ENCODE measurements at places on chromosomes 2 and 18. TPM values are rescaled to one million over a fixed set of nuclear protein-coding genes. Genes with fewer than 3 reads are reported as not detected.
A peak's percentile ranks its signal among the peaks of the same experiment; 100 is the strongest.

DNA sequence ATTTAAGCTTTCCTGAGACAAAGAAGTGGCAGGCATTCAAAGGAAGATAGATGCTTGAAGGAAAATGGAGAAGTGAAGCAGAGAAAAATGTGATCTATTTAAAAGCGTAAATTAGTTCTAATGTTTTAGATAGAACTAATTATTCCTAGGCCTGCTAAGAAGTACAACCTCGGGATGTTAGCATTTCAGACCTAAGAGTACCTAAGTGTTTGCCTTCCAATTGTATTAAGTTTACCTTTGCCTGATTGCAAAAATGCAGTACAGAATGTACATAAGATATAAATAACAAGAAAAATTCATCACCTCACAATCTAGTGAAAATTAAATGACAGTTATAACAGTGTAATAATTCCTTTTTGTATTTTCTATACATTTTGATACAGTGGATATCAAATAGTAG, 71.1 kb upstream of the HNMT start:
- DNase-seq = no peak
- no peaks in the 10 kb centered on the region for H3K4me1 ChIP-seq
- no peak overlapping the region for H3K4me3 ChIP-seq
- no peaks in the 10 kb centered on the region for H3K36me3 ChIP-seq
- H3K27ac ChIP-seq = no peak overlapping the region

The PID1 gene
- 30.2 TPM for total RNA-seq

DNA sequence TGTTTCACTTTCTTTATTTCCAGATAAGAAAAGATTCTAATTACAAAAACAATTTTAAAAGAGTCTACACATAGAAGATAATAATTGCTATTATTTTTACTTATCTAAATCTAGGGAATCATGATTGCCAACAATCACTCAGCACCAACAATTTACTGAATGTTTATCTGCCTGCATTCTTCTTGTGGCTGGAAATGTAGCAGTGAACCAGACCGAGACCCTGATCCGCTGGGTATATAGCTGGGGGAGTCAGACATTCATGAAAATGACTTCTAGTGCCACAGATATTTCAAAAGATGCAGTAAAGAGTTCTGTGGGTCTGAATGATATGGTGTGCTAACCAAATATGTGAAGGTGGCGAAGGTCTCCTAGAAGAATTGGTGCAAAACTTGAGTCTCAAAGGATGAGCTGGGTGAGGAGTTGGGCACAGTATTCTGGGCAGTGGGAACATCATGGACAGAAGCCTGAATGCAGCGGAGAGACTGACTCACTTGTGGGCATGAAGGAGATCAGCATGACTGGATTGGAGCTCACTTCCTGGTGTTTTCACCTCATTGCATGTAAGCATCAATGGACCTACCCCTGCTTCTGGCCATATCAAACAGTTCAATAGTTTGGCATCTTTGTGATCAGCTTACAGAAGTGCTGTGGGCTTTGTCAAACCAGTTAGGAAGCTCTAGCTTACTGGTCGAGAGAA, 26.1 kb upstream of the FN1 start:
- no peaks in the 10 kb centered on the region for H3K36me3 ChIP-seq
- DNase-seq = no peak
- H3K27me3 ChIP-seq = no peaks in the 10 kb centered on the region
- H3K4me3 ChIP-seq = no peak overlapping the region
- H3K27ac ChIP-seq = no peak overlapping the region
- no peaks in the 10 kb centered on the region for H3K4me1 ChIP-seq

The GAD1 gene
- 0.10 TPM for total RNA-seq

The GCG gene
- total RNA-seq = 55.8 TPM

GRCh38 chr2:241617431-241618154, 19.4 kb downstream of the THAP4 start:
- H3K4me3 ChIP-seq = peak overlapping the region; percentile 10
- DNase-seq = no peak
- H3K27ac ChIP-seq = peak overlapping the region; percentile 10
- no peaks in the 10 kb centered on the region for H3K4me1 ChIP-seq
- no peaks in the 10 kb centered on the region for H3K27me3 ChIP-seq
- H3K36me3 ChIP-seq = no peaks in the 10 kb centered on the region

GRCh38 chr18:47917923-47918610, 12.4 kb downstream of the SMAD2 start:
- no peaks in the 10 kb centered on the region for H3K4me1 ChIP-seq
- no peak overlapping the region for H3K27ac ChIP-seq
- no peaks in the 10 kb centered on the region for H3K27me3 ChIP-seq

The IL36RN gene
- total RNA-seq = not detected

GRCh38 chr2:47485177-47485576, 82.2 kb downstream of the MSH2 start:
- H3K27ac ChIP-seq = no peak overlapping the region
- no peaks in the 10 kb centered on the region for H3K27me3 ChIP-seq
- no peak overlapping the region for H3K4me3 ChIP-seq
- no peaks in the 10 kb centered on the region for H3K36me3 ChIP-seq
- H3K4me1 ChIP-seq = no peaks in the 10 kb centered on the region

- no peak overlapping the region for H3K4me3 ChIP-seq
- DNase-seq = no peak
- no peaks in the 10 kb centered on the region for H3K27me3 ChIP-seq
- no peak overlapping the region for H3K27ac ChIP-seq
- H3K4me1 ChIP-seq = no peaks in the 10 kb centered on the region
Observed at GRCh38 chr18:25813110-25813509, 277.3 kb downstream of the SS18 start.

GRCh38 chr2:143231254-143231645, 102.0 kb downstream of the ARHGAP15 start:
- no peaks in the 10 kb centered on the region for H3K27me3 ChIP-seq
- H3K36me3 ChIP-seq = no peaks in the 10 kb centered on the region
- no peak overlapping the region for H3K27ac ChIP-seq
- no peaks in the 10 kb centered on the region for H3K4me1 ChIP-seq
- DNase-seq = no peak

GRCh38 chr2:26959331-26959730, 11.1 kb upstream of the MAPRE3 start:
- H3K36me3 ChIP-seq = no peaks in the 10 kb centered on the region
- H3K4me3 ChIP-seq = no peak overlapping the region
- no peak for DNase-seq
- H3K27me3 ChIP-seq = no peaks in the 10 kb centered on the region
- no peaks in the 10 kb centered on the region for H3K4me1 ChIP-seq
- H3K27ac ChIP-seq = no peak overlapping the region

The SPC25 gene
- total RNA-seq = 5.2 TPM

DNA sequence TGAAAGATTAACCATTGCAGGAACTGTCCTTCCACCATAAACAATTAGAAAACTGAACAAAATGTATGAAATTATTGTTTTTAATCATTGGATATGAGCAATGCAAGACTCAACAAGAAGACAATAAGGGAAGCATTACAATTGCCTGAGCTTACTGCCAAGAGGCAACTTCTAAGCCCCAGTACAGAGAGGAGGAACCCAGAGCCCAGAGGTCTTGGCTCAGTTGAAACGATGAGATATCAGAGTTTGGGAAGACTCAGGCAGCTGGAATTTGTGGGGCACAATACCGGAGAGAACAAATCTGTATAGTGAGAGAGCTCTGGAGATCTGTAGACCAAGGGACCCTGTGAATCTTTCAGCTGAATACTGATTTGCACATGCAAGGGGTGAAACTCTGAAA, 80.6 kb upstream of the ZFP36L2 start:
- no peaks in the 10 kb centered on the region for H3K36me3 ChIP-seq
- no peak for DNase-seq
- H3K27me3 ChIP-seq = no peaks in the 10 kb centered on the region
- H3K4me1 ChIP-seq = no peaks in the 10 kb centered on the region
- H3K4me3 ChIP-seq = no peak overlapping the region
- H3K27ac ChIP-seq = no peak overlapping the region

DNA sequence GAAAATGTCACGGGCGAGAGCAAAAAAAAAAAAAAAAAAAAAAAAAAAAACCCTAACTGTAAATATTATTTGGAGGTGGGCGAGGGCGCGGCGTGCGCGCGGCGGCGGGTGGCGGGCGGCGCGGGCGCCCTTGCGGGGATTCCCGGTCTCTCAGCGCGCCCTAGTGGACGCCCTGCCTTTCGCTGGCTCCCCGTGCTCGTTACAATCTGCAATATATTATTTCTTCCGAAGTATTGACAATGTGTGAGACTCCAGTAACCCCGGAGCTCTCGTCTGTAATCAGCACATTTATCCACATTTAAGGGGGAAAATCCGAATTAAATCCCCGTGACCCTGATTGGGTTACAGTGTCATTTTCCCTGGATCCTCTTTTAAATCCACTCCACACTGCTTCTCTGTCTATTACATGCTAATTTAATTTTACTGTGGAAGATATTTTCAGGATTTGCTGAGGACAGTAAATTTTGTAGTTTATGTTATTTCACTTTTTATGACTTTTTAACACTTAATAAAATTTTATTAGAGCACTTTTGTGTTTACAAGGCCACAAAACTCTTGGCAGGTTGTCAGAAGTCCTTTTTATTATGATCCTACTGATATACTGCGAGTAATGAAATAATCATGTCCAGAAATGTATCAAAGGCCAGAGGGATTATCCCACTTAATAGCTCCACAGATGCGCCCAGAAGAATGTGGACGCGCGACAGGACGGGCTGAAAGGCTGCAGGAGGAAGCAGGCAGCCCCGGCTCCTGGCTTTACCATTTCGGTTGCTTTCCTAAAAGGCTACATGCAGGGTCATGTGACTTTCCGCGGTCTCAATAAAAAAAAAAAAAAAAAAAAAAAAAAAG, 369.1 kb downstream of the MTX2 start:
- peak overlapping the region; percentile 64 for H3K4me3 ChIP-seq
- no peaks in the 10 kb centered on the region for H3K4me1 ChIP-seq
- H3K36me3 ChIP-seq = no peaks in the 10 kb centered on the region
- peak overlapping the region; percentile 75 for H3K27ac ChIP-seq
- peaks cover 9% of the 10 kb centered on the region for H3K27me3 ChIP-seq
- DNase-seq = peak; percentile 71

DNA sequence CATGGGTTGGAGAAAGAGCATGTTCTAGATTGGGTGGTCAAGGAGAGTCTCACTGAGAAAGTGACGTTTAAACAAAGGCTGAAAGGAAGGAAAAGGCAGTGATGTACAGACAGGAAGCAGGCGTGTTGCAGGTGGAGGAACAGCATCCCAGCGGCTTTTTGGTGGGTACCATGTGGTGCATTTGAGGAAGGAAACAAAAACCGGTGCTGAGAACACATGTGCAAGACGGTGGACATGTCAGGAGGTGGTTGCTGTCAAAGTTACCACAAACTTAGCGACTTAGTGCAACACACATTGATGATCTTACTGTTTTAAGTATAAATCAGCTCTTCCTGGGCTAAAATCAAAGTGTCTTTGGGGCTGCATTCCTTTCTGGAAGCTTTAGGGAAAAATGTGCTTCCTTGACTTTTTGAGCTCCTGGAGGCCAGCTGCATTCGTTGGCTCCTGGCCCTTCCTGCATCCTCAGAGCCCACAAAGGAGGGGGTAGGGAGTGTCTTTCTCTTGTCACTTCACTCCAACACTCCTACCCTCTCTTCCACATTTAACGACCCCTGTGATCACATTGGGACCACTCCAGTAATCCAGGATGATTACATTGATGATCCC, 380.6 kb downstream of the FBXO15 start:
- H3K27me3 ChIP-seq = no peaks in the 10 kb centered on the region
- no peak overlapping the region for H3K27ac ChIP-seq
- no peak for DNase-seq
- no peak overlapping the region for H3K4me3 ChIP-seq
- no peaks in the 10 kb centered on the region for H3K36me3 ChIP-seq
- H3K4me1 ChIP-seq = no peaks in the 10 kb centered on the region

The UGT1A10 gene
- 82.9 TPM for total RNA-seq
